ENCODE measurements at places on chromosomes 3 and 15.

- DNase-seq, result no peak
Measured at GRCh38 chr3:160607826-160608225, 42.5 kb upstream of the KPNA4 start.

GRCh38 chr15:41866263-41866703 is 27.6 kb downstream of the SPTBN5 start:
- no peak for DNase-seq

- no peak for DNase-seq
Measured at GRCh38 chr3:100170486-100170885, 56.2 kb upstream of the FILIP1L start.

DNA sequence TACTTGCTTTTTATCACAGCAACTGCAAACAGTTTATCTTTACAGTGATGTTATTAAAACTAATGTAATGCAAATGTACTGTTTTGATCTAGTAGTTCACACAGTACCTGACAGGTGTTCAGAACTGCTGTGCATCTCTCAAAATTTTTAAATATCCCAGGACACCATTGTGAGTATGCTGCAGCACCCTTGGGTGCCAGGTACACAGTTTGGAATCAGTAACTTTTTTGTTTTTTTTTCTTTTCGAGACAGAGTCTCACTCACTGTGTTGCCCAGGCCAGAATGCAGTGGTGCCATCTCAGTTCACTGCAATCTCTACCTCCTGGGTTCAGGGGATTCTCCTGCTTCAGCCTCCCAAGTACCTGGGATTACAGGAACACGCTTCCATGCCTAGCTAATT is 3.0 kb downstream of the KNL1 start:
- no peak for DNase-seq

- DNase-seq, result no peak
Measured at GRCh38 chr15:98740295-98740694, 92.0 kb downstream of the IGF1R start.

DNA sequence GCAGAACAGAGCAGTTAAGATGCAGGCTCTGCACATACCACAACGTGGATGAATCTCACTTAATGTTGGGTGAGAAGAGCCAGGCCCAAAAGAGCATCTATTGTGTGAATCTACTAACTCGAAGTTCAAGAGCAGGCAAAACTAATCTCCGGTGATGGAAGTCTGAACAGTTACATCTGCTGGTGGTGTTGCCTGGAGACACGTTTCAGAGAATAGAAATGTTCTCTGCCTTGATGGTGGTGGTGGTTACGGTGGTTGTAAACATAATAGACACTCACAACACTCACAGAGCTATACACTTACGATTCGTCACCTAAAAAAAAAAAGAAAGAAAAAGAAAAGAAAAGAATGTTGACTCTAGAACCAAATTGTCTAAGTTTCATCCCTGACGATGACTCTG is 86.8 kb downstream of the LIPC start:
- no peak for DNase-seq

DNA sequence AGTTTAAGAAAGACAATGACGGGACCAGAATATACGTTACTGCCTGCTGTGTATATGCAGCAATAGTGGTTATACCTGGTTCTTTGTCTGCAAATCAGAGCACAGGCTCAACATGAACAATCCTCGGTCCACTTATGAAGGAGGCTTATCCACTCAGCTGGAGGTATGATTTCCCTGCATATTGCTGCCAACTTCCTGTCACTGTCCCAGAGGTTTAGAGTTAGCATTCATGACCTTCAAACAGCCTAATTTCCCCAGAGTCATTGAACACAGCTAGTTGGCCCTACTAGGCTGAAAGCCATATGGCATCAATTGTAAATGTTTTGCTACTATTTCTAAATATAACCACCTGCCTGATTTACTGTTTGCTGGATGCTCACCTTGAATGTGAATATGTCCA is 224.9 kb upstream of the ZNF717 start:
- DNase-seq, result no peak

GRCh38 chr3:170826047-170826446 is 43.9 kb downstream of the RPL22L1 start:
- no peak for DNase-seq

DNA sequence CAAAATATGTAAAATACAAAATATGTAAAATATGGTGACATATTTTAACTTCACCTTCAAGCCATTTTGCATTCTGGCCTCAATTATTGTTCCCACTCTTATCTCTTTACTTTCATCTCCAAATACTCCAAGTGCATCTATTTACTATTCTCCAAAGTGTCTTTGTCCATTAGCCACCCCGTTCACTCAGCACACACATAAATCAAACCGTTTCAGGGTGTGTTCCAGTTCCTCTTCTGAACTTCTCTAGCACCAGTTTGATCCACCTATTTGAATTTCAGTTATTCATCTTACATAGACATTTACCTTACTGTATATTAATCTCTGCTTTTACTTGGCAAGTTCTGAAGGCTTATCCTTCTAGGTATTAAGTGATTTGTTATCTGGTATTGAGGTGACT is 45.1 kb downstream of the SGO1 start:
- DNase-seq, result no peak

- DNase-seq, result no peak
Measured at GRCh38 chr3:149003653-149004305, 12.4 kb downstream of the GYG1 start.

- DNase-seq, result no peak
Measured at GRCh38 chr3:122674339-122674738, 6.3 kb upstream of the PARP14 start.

DNA sequence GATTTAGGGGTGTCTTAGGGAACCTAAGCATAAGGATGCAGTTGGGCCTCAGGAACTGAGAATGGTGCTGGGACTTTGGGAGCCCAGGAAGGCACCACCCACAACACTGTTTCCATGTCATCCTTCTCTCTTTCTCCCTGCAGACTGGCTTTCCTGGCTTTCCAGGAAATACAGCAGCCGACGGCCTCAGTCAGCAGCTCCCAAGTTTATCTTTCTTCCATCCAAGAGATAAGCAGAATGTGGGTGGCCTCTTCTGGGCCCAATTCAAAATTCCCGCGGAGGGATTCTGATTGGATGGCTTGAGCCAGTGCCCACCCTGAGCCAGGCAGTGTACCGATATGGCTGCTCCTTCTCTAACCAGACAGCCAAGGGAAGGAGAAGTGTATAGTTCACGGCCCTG is 4.5 kb upstream of the CLN6 start:
- DNase-seq, result no peak

DNA sequence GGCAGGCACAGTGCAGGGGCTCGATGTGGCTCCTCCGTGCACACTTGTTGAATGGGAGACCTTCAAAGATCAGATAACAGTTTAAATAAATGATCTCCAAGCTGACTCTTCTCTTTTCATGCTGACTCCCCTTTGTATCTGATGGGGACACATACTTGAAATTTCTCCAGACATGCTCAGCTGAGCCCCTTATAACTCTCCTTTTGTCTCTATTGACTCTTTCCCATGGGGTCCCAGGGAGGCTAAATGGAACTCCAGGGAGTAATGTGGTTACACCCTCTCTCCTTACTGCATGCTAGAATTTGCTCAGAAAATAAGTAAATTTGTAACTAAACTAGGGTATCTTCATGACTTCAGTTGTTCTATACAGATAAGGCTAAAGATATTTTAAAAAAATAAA is 48.2 kb upstream of the TM4SF4 start:
- no peak for DNase-seq

DNA sequence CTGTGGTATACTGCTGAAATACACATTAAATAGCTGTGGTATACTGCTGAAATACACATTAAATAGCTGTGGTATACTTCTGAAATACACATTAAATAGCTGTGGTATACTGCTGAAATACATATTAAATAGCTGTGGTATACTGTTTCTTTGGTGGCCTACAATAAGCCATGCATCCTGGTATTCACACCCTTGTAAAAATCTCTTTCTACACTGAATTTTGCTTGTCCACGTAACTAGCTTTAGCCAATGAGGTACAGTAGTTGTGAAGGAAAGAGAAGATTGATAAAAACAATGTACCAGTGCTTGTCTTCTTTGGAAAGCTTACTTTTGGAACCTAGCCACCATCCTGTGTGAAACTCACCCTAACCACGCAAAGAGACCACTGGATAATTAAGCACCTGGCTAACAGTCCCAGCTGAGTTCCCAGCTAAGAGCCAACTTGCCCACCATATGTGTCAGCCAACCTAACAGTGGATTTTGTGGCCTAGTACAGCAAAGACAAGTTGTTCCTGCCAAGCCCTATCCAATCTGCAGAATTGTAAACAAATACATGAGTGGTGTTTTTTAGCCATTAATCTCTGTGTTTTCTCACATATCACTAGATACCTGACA is 103.4 kb upstream of the MELTF start:
- DNase-seq, result no peak

GRCh38 chr15:88239594-88239993 is 16.9 kb downstream of the NTRK3 start:
- no peak for DNase-seq

- DNase-seq, result no peak
Measured at GRCh38 chr3:64224826-64225610, at the start of gene PRICKLE2. PRICKLE2 (minus strand) TSS chr3:64225466; CDS start chr3:64198927, 26,539 bp downstream.

GRCh38 chr3:165446555-165446954 is 250.4 kb upstream of the SLITRK3 start:
- no peak for DNase-seq

DNA sequence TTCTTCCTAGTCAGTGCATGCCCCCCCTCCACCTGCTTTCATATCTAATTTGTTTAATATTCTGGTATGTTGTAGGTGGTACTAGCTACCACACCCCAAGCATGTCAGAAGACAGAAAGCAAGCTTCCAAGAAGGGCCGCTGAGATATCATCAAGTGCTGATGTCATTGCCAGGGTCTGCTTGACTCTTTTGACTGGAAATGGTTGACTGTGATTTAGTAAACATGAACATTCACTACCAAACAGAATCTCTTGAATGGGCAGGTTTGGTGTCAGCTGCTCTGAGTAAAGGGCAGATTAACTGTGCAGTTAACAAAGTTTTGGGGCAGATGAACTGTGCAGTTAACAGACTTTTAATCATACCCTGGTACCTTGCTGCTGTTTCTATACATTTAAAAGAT is 244.2 kb upstream of the SATB1 start:
- DNase-seq, result no peak

DNA sequence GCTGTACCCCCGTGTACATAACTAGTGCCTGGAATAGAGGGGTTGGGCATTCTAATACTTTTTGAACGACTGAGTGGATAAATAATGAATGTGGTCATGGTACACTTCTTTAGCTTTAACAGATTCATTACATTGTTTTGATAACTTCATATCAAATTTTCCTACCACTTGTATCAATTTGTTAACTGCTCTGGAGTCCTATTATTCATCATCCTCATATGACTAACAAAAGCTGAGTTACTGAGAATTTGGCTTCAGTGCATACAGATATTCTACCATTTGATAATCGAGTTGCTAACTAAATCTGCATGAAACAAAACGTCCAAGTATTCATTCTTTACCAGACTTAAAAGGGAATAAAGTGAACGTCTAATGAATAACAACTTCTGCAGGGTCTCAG is 31.7 kb downstream of the FRMD5 start:
- no peak for DNase-seq

DNA sequence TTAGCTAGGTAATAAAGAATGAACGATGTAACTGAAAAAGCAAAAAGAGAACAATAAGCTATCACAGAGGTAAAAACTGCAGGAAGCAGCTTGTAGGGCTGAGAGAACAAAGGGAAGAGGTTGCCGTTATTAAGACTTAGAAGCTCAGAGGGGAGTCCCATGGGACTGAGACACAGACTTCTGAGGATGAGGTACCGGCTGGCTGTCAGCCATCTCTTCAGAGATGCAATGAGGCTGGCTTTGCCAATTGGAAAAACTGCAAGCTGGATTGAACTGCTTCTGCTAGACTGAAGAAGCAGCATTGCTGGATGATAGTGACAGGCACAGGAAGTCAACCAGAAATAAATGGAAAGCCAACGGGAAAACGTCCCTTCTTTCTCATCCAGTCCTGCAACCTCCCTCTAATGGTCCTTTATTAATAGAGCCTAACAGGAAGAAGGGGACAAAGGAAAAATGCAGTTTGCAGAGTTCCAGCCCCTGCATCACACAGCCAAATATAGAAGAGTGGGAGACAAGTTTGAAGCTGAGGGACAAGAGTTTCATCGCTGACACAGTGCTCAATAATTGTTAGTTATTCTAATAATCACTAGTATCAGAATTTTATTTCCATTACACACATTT is 21.1 kb upstream of the KLHL6 start:
- no peak for DNase-seq

DNA sequence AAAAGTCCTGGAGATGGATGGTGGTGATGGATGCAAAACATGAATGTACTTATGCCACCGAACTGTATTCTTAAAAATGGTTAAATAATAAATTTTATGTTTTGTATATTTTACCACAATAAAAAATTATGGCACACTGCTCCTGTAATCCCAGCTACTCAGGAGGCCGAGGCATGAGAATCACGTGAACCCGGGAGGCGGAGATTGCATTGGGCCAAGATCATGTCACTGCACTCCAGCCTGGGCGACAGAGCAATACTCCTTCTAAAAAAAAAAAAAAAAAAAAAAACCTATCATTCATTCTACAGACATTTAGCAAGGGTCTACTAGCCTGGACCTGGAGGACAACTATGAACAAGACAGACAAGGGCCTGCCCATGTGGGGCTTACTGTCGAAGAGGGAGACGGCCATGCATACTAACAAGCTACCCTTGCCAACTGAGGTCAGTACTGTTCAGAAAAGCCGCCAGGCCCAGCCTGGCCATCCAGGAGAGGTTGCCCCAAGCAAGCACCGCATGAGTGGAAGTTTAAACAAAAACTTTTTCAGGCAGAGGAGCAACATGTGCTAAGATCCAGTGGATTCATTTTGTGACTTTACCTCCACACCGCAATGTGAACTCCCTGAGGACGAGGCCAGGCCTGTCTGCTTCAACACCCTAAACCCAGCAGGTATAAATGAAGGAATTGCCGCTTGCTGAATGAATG is 2.8 kb upstream of the NEK4 start:
- no peak for DNase-seq

DNA sequence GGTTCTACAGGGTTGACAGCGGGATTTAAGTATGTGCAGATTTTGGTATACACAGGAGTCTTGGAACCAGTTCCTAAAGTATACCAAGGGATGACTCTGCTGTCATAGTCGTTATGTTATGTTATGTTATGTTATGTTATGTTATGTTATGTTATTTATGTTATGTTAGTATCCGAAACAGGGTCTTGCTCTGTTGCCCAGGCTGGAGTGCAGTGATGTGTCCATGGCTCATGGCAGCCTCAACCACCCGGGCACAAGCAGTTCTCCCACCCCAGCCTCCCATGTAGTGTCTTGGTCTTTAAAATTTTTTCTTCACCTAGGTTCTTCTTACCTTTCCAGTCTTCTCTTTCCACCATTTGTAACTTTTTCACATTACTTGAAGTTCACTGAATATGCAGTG is 21.7 kb downstream of the PPP4R2 start:
- no peak for DNase-seq
